ENCODE measurements at places on chromosomes 1 and 21.

DNA sequence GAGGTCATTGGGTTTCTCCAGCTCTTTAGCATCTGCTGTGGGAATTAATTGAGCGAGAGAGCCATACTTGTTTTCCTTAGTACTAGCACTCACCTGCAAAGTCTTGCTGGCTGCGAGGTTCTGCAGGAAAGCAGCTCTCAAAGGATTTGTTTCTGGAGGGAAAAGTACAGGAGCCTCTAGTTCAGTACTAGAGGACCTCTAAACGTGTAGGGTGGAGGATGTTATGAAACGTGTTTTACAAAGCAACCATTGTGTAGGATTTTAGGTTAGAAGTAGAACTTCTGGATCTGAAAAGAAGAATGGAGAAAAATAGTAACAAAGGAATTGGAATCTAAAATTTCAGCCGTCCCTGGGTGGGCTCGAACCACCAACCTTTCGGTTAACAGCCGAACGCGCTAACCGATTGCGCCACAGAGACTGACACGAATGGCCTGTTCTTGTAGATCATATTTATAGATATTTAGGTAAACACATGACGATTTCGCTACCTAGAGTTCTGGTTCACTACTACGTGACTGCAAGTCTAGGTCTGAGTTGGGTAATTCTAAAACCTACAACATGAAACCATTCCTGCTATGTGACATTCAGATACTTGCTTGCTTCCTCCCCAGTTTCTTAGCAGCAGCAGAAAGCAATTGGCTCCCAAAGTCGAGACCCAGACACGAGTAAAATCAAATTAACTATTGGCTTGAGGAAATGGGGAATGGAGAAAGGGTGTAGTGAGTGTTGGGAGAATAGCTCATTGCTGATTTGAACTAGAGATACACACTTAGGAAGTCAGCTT lies 60.2 kb upstream of the CFAP126 start:
- no peak overlapping the region for H3K27ac ChIP-seq
- H3K27me3 ChIP-seq, result peaks cover 30% of the 10 kb centered on the region
- DNase-seq, result peak; percentile 56

DNA sequence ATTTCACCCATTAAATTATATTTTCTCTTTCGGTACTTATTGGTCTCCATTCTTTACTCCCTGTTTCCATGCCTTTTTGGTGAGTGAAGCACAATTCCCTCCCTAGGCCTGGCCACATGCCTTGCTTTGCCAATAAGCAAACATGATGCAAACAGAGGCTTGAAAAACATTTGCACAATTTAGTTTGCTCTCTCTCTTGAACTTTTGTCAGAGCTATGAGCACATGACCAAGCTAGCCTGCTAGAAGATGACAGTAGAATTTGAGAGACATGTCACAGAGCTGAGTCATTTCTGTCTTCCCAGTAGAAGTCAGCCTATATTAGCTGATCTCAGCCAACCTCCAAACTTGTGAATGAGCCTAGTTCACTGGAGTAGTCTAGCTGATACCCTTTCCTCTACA lies 24.6 kb downstream of the ANGPTL3 start:
- no peak for DNase-seq
- no peaks in the 10 kb centered on the region for H3K27me3 ChIP-seq
- H3K4me1 ChIP-seq, result peaks cover 6% of the 10 kb centered on the region
- no peak overlapping the region for H3K4me3 ChIP-seq
- no peaks in the 10 kb centered on the region for H3K36me3 ChIP-seq
- H3K27ac ChIP-seq, result no peak overlapping the region

- peak overlapping the region; percentile 99 for H3K4me3 ChIP-seq
- H3K27ac ChIP-seq, result peak overlapping the region; percentile 97
- peaks cover 26% of the 10 kb centered on the region for H3K36me3 ChIP-seq
- H3K27me3 ChIP-seq, result no peaks in the 10 kb centered on the region
- DNase-seq, result peak; percentile 17
- peaks cover 36% of the 10 kb centered on the region for H3K4me1 ChIP-seq
Measured at GRCh38 chr1:93080179-93080823, 1.2 kb downstream of the MTF2 start.

- peak overlapping the region; percentile 91 for H3K4me3 ChIP-seq
- DNase-seq, result no peak
- H3K4me1 ChIP-seq, result peaks cover 27% of the 10 kb centered on the region
- H3K36me3 ChIP-seq, result peaks cover 14% of the 10 kb centered on the region
Measured at GRCh38 chr1:20785907-20786252, 1.2 kb downstream of the HP1BP3 start.

- no peak for DNase-seq
- no peaks in the 10 kb centered on the region for H3K36me3 ChIP-seq
- H3K4me3 ChIP-seq, result no peak overlapping the region
- H3K27ac ChIP-seq, result no peak overlapping the region
- H3K4me1 ChIP-seq, result peaks cover 4% of the 10 kb centered on the region
Measured at GRCh38 chr1:85325920-85326319, 49.5 kb upstream of the BCL10 start.

DNA sequence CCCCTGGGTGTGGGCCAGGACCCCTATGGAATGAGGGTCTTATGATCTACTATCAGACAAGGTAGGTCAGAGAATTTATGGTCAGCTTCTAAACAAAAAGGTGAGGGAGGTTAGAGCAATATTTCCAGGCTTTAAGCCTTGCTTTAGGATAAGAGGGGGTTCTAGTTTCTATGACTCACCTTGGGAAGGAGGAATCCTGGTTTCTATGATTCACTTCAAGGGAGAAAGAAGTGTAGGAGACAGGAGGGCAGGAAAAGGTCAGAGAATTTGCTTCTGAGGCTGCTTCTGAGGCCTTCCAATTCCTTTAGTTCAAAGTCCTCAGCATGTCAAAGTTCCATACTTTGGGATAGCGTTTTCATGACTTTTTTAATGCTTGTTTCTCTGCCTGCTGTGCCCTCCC lies 35.2 kb downstream of the RGL1 start:
- H3K4me1 ChIP-seq, result peaks cover 14% of the 10 kb centered on the region
- H3K27ac ChIP-seq, result no peak overlapping the region
- H3K27me3 ChIP-seq, result no peaks in the 10 kb centered on the region
- H3K36me3 ChIP-seq, result no peaks in the 10 kb centered on the region
- H3K4me3 ChIP-seq, result no peak overlapping the region

DNA sequence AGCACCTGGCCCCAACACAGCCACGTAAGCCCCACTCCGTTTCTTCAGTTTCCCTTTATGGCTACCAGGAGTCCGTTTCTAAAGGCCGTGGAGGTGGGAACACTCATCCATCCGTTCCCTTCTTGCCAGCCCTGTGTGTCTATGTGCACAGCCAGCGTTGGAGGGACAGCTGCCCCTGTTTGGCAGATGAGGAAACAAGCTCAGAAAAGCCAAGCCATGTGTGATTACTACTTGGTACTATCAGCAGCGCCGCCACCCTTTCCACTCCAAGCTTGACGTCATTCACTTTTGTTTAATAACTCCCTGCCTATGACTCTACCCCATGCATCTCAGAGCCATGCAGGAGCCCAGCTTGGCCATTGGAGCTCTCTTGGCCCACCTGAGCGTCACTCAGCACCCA lies 3.5 kb downstream of the LRP8 start:
- H3K27me3 ChIP-seq, result no peaks in the 10 kb centered on the region
- peak overlapping the region; percentile 97 for H3K4me3 ChIP-seq
- H3K36me3 ChIP-seq, result peaks cover 57% of the 10 kb centered on the region
- peak overlapping the region; percentile 95 for H3K27ac ChIP-seq

GRCh38 chr1:223394242-223394641 lies 1.0 kb downstream of the CCDC185 start:
- H3K27me3 ChIP-seq, result peaks cover 20% of the 10 kb centered on the region
- H3K4me1 ChIP-seq, result no peaks in the 10 kb centered on the region
- no peak overlapping the region for H3K4me3 ChIP-seq
- no peak for DNase-seq
- no peaks in the 10 kb centered on the region for H3K36me3 ChIP-seq
- no peak overlapping the region for H3K27ac ChIP-seq

GRCh38 chr1:22126531-22126930 lies 16.4 kb downstream of the WNT4 start:
- H3K27ac ChIP-seq, result no peak overlapping the region
- H3K27me3 ChIP-seq, result no peaks in the 10 kb centered on the region
- no peak overlapping the region for H3K4me3 ChIP-seq
- no peaks in the 10 kb centered on the region for H3K36me3 ChIP-seq

GRCh38 chr1:178627037-178627436 lies 98.0 kb upstream of the RALGPS2 start:
- peaks cover 3% of the 10 kb centered on the region for H3K27me3 ChIP-seq
- no peaks in the 10 kb centered on the region for H3K4me1 ChIP-seq
- H3K27ac ChIP-seq, result no peak overlapping the region
- H3K4me3 ChIP-seq, result no peak overlapping the region
- no peak for DNase-seq
- no peaks in the 10 kb centered on the region for H3K36me3 ChIP-seq

DNA sequence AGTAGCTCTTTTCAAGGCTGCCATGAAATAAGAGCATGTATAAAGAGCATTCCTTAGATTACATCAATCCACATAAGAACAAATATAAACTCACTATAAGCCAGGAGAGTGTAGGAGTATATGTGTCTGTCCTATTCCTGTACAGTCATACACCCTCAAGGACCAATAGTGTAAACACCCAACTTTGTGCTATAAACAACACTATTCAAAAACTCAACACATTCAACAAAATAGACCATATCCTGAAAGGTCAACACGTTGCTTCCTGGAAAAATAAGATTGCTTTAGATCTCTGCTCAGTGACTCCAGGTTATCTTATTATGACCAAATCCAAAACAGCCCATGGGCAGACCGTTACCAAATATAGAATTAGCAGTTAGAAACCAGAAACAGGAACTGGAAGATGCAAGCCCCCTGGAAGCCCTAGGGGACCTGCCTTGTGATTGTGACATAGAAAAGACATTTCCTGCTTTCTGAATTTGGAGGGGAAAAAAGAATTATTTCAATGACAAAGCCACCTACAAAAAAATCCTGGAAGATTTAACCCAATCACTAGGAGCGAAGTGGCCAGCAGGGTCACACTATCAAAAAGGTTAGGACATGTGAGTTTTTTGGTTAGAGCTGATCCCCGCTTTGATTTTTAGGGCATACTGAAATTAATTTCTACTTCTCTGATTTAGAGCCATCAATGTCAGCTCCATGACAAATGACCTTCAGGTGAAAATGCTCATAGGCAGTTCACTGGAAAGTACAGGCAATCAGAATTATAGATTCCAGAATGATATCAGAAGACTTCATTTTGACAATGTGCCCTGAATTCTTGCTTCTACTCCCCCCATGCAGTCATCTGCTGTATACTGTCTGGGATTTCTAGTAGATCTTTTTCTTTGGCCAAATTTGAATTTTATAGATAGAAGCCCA lies 59.9 kb downstream of the LRRC8C start:
- H3K27ac ChIP-seq, result peak overlapping the region; percentile 84
- peak; percentile 41 for DNase-seq
- peak overlapping the region; percentile 3 for H3K4me3 ChIP-seq
- H3K4me1 ChIP-seq, result peaks cover 83% of the 10 kb centered on the region
- peaks cover 67% of the 10 kb centered on the region for H3K36me3 ChIP-seq

DNA sequence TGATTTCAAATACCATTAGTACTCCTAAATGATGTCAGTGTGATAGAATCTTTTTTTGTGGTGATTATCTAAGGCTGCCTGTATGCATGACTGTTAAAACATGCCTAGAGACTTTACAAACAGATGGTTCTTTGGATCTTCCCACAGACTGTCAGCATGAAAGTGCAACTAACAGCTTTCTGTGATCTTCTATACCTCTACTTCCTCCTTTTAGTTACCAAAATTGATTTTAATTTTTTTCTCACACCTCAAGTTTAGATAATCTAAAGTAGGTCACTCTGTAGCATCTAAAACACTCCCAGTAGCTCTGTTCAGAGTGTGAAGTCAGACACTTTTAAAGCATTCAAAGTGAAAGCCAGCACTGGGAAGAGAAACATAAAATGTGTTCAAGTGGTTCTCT lies 534.5 kb downstream of the PTPRC start:
- H3K27ac ChIP-seq, result peak overlapping the region; percentile 62
- H3K36me3 ChIP-seq, result no peaks in the 10 kb centered on the region
- no peak overlapping the region for H3K4me3 ChIP-seq
- H3K27me3 ChIP-seq, result no peaks in the 10 kb centered on the region
- DNase-seq, result peak; percentile 30

DNA sequence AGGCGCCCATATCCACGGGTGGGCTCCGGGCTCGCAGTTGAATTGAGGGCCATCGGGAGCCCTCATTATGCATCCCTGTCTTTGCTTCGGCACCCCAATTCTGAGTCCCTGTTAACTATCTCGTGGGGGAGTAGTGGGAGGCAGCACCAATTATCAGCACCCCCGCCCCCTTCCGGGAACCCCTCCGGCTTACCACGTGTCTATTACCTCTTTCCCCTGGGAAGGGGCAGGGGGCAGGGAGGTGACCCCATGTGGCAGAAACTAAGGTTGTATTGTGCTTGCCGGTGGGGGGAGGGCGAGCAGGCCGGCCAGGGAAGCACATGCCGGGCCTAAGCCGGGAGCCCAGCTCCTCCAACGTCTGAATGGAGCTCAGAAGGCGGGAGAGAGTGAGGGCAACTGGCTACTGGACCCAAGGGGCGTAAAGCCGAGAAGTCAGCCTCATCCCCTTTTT lies 1.0 kb downstream of the LIN28A start:
- no peak for DNase-seq
- H3K4me3 ChIP-seq, result no peak overlapping the region
- H3K36me3 ChIP-seq, result no peaks in the 10 kb centered on the region
- H3K27ac ChIP-seq, result no peak overlapping the region

DNA sequence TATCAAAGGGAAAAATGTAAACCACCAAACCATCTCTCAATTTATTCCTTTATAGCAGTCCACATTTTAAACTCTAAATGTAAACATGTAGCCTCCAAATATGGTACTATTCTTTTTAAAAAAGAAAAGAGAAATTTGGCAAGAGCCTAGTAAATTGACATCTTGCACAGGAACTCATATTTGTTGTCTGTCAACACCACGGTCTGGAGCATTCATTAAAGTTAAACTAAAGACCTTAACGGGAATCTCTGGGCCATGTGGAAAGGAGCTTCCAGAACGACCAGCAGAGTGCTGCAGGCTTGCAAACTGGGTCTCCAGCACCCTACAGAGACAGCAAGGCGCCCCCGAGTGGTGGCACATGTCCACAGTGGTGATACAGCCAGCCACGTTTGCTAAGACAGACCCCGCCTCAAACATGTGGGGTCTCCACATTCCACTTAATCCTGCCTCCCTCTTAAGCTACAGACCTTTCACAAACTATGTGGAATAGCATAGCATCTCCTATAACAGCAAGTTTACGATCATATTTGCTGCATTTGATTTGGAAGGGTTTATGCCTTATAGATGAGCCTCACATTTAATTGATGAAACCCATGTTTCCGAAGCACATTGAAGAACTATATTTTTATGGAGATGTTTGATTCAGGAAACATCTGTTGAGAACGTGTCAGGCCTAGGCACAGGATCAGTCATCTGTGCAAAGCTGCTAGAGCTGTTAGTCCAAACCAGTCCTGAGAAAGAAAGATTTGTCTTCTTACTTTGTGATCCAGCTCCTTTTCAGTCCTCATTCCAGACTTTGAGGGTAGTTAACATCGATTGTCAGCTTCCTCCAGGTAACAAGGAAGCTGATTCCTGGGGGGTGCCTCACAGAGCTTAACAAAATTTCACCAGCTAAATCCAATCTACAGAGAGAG lies 96.4 kb upstream of the BACE2 start:
- peaks cover 8% of the 10 kb centered on the region for H3K4me1 ChIP-seq
- no peak overlapping the region for H3K4me3 ChIP-seq
- H3K36me3 ChIP-seq, result no peaks in the 10 kb centered on the region
- H3K27me3 ChIP-seq, result peaks cover 25% of the 10 kb centered on the region
- H3K27ac ChIP-seq, result no peak overlapping the region
- peak; percentile 9 for DNase-seq

Data from activated CD8-positive, alpha-beta T cell treated with anti-CD3 and anti-CD28 coated beads for 36 hours (primary cell).